ENCODE measurements at places on chromosomes 7 and 10.

GRCh38 chr10:125208854-125209565 lies 48.6 kb upstream of the CTBP2 start:
- no peak for DNase-seq

DNA sequence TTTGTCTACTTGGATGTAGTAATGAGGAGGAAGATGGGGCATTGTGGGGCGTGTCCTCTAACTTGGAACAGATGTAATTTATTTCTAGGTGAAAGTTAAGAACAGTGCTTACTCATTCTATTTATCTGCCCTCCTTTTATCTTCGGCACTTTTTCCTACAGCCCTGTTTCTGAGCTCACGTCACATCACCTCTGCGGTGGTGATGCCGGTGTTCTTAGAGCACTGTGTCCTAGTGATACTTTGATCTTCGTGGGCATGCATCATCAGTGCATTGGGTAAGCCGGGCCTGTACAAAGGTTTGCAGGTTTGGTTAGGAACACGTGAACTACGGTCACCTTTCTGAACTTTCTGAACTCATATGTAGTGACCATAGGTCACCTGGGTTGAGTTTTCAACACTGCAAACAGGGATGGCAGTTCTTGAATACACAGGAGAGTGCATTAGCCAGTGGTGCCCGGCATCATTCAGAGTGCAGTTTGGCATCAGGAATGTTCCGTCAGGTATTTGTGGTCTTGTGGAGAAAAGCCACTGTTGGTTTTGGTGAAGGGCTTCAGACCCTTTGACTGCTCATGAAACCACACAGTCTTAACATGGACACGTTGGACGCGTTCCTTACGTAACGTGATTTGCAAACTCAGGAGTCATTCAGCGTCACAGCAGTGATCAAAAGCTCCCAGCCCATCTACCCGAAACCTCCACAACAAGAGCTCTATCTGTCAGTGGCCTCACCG lies 5.6 kb downstream of the POR start:
- peak; percentile 20 for DNase-seq

GRCh38 chr10:49079072-49079471 lies 36.2 kb downstream of the VSTM4 start:
- DNase-seq: no peak

DNA sequence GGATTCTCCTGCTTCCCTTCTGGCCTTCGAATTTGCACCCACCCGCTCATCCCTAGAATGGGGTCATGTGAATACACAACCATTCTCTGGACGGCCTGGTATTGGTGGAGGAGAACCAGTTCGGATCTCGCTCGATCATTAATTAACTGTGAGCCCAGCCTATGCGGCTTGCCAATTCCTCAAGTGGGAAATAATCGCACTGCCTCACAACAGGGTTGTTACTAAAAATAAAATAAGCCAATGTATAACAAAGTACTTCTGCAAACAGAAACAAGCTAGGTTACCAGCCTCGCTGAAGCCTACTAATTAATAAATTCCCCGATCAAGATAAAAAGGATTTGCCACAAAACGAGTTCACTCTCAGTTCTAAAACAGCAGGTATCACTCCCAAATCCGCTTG lies 16.2 kb downstream of the CTBP2 start:
- no peak for DNase-seq

- no peak for DNase-seq
These were observed 261.5 kb downstream of the SNX10 start for GRCh38 chr7:26553128-26553527.

DNA sequence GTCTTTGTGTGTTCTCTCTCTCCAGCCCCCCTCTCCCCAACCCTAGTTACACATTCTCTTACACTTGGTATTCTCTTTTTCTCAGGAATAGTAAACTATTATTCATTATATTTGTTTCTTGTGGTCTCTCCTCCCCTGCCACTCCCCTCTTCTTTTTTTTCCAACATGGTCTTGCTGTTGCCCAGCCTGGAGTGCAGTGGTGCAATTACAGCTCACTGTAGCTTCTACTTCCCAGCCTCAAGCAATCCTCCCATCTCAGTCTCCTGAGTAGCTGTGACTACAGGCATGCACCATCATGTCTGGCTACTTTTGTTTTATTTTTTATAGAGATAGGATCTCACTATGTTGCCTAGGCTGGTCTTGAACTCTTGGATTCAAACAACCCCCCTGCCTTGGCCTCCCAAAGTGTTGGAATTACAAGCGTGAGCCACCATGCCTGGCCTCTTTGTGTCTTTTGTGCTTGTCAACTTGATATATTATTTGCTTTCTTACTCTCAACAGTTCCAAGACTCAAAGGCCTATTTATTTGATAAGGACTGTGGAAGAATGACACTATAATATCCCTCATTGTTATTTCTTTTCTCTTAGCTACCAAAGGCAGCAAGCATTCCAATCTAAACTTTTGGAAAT lies 66.9 kb downstream of the MLLT10 start:
- DNase-seq: peak; percentile 15

DNA sequence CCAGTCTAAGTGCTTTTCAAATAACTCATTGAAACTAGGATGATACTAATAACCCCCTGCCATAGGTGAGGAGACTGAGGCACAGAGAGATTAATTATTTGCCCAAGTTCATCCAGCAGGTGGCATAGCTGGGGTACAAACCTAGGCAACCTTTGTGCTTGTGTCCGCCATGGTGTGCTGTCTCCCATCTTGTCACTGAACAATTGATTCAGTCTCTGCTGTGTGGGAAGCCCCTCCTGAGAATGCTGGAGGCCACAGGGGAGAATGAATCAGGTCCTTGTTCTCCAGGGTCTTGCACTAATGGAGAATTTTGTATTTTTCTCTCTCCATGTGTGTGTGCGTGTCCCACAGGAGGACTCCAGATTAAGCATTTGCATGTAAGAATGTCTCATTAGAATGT lies 15.8 kb upstream of the TMEM236 start:
- DNase-seq: no peak

DNA sequence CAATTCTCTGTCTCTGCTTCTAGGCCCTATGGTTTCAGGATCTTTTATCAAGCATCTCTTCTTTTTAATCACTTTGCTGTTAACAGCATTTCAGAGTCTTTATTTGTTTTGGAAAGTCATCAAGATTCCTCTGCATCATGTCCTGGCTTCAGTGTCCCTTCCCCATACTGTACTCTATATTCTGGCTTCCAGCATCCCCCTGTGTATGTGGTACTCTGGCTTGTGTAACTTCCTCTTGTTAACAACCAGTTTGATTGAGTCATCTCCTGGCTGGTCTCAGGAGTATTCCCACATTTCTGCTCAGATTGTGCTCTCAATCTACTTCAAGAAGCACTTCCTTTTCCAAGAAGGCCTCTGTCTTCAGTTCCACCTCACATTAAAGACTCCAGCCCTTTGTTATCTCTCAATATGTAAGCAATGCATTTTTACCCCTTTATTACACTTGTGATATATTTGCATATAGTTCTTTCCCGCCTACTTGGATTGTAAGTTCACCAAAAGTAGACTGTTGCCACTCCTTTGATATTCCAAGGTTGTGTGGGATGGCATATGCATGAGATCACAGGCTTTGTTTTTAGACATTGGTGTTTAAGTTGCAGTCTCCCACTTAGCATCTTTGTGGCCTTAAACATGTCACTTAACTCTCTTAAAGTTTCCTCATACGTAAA lies 15.1 kb upstream of the ATE1 start:
- no peak for DNase-seq

GRCh38 chr10:59808896-59809643 lies 55.8 kb upstream of the MRLN start:
- DNase-seq: peak; percentile 84

DNA sequence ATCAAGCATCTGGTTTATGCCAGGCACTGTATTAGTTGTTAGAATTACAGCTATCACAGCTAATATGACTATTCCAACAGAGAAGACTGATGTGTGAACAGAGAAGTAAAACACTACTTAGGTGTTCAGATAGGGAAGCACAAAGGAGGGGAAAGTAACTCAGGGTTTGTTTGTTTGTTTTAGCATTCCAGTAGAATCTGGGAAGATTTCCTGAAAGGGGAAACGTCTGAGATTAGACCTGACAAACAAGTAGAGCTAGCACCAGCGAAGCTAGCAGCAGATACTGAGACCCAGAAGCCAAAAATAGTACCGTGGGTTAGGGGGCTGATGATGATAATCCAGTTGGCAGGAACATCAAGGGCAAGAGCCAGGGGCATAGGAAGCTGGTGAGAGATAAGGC lies 28.8 kb upstream of the KLHL7 start:
- DNase-seq: no peak

DNA sequence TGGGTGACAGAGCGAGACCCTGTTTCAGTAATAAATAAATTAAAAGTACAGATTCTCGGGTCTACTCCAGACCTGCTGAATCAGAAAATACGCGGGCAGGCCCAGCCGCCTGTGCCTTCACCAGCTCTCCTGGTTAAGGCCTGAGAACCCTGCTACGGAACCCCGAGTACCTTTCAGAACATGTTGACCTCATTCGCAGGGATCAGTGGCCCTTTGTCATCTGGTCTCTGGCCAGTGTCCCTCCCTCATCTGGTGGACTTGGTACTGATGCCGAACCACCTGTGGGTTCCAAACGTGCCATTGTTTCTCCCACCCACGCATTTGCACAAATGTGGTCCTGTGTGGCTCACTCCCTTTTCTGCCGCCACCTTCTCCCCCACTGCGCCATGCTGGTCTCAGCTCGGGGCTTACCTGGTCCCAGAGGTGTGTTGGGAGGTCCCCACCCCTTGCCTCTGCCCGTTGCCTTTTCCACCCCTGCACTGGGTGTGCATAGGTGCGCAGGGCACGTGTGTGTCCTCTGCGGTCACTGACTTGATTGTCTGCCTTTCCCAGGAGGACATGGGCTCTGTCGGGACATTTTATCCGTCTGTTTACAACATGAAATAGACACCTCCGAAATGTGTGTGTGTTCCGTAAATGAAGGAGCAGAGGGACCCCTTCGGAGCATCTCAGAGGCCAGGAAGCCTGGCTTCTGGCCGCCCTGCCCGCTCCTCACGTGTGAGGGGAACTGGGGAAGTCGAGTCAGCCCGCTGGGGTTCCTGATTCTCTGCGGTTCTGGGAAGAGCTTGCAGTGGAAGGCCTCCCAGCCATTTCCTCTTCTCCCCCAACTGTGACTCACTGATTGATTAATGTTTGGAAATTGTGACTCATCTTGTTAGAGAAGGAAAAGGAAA lies 135.2 kb downstream of the CUX1 start:
- DNase-seq: peak; percentile 18

DNA sequence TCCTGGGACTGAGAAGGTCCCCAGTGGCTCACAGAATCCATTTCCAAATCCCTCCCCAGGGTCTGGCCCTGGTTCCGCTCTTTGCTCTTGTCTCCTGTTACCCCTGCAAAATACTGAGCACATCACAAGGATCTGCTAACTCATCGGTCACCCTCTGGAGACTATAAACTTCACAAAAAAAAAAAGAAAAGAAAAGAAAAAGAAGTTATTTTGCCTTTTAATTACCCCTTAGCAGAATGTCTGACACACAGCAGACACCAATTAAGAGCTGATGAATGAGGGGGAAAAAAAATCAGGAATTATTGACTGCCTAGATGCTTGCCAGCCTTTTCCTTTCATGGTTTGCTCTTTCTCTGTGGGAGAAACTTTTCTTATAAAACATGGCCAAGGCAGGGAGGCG lies 578.7 kb downstream of the GRID1 start:
- DNase-seq: no peak

- DNase-seq: no peak
These were observed 5.6 kb downstream of the NPC1L1 start for GRCh38 chr7:44535348-44536064.
